ENCODE measurements at places on chromosomes 5 and 9.

DNA sequence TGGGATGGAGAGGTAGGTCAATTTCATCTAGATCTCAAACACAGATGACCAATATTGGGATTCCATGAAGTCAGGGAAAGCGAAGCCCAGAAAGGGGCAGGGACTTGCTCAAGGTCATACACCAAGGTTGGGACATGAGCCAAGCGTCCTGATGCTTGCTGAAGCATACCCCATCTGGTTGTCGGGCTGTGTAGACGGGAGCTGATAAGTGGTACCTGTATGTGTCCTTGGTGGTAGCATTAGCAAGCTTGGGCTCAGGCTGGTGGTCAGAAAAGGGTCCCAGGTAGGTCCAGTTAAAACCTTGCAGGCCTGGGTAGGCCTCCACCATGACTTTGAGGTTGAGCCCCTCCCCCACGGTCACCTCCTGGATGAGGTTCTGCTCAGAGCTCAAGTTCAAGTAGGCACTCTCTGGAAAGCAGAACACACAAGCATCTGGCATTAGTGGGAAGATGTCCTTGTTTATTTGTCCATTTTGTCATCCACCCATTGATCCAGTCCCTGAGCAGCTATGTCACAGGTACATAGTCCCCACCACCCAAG is 13.2 kb downstream of the CSF1R start:
- no peak for DNase-seq

DNA sequence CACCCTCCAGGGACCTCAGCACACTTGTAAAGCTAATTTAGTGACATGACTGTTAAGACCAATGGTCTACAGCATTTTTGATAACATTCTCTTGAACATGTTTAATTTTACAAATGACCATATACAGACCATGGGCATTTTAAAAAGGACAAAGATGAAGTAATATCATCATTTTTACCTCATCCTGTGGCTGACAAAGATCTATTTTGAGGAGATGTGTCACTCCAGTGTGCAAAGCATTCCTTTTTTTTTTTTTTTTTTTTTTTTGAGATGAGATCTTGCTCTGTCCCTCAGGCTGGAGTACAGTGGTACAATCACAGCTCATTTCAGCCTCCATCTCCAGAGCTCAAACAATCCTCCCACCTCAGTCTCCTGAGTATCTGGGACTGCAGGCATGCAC is 118.2 kb upstream of the TBC1D2 start:
- no peak for DNase-seq

DNA sequence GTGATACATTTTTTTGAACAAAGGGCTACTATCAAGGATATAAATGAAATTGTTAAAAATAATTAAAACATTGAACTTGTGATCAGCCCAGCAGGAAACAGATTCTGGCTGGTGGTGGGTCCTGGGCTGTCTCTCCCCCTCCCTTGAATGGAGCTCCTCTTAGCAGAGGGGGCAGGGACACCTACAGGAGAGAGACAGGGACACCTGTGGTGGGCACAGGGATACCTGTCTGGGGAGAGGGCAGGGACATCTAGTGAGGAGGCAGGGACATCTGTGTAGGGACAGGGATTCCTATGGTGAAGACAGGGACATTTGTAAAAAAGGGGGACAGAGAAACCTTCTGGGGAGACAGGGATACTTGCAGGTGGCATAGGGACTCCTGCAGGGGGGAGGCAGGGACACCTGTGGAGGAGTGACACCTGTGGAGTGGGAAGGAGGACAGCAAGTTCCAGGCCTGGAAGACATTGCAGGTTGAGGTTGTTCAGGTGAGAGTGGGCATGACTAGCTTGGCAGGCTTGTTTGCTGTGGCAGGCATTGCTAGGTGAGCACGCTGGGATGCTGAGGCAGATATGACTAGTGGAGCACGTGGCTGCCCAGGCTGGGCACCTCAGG is 264.2 kb downstream of the IRX2 start:
- no peak for DNase-seq

DNA sequence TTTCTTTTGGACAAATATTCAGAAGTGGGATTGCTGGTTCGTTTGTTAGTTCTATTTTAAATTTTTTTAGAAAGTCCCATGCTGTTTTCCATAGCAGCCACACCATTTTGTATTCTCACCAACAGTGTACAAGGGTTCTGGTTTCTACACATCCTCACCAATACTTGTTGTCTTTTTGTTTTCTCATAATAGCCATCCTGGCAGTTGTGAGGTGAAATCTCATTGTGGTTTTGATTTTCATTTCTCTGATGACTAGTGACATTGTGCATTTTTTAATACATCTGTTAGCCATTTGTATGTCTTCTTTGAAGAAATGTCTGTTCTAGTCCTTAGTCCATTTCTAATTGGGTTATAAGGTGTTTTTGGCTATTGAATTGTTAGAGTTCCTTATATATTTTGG is 214.3 kb downstream of the ARRDC3 start:
- DNase-seq = no peak

- no peak for DNase-seq
These were observed 12.8 kb downstream of the FAM81B start for GRCh38 chr5:95403996-95404395.

- DNase-seq = no peak
These were observed 26.8 kb downstream of the WWC1 start for GRCh38 chr5:168318240-168318639.

- no peak for DNase-seq
These were observed 56.7 kb downstream of the FAM114A2 start for GRCh38 chr5:153981905-153982605.

GRCh38 chr5:144284931-144285502 is 114.3 kb downstream of the KCTD16 start:
- DNase-seq = no peak

- no peak for DNase-seq
These were observed 176.0 kb upstream of the ZNF608 start for GRCh38 chr5:124922255-124922975.

- DNase-seq = no peak
These were observed 73.5 kb upstream of the ALDH1A1 start for GRCh38 chr9:73026375-73026774.

DNA sequence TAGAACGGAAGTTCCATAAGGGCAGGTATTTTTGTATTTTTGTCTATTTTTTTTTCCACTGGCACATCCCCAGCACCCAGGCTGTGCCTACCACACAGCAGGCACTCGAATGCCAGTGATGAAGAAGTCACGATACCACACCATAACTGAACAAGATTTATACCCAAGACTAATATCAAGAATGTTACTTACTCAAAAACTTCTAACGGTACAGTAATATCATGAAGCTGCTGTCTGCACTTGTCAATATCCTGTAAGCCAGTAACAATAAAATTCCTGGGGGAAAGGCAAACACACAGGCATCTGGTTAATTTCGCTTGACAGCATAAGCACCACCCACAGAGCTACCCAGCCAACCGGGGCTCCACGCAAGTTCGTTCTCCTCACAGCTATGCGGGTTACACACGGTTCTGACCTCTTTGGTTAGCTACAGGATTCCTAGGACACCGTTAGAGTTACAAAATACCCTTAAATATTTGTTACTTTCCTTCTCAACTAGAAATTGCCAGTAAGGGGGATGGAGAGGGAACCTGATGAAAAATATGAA is 1.3 kb downstream of the MED10 start:
- DNase-seq = peak; percentile 20

DNA sequence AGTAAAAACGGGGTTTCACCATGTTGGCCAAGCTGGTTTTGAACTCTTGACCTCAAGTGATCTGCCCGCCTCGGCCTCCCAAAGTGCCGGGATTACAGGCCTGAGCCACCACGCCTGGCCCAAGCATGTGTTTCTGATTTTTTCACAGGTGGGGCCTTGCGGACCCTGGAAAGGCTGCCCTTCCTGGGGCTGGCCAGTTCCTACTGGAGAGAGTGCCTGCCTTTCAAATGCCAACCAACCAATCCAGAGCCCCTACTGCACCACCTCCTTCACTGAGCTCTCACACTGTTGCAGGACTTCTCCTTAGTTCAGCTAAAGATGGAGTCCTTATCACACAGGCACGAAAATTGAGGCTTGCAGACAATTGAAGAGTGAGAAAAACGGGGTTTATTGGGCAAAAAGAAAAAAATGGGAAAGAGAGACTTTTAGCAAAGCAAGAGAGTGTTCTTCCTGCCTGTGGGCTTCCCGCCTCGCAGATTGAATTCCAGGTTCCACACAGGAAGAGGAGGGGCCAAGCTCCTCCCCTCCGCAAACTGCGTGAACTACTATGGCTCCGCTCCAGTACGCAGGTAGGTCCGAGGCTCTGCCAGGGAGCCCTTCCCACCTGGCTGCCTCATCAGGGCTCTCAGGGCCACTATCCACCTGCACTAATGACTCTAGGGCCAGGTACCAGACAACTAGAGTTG is 8.3 kb upstream of the CMBL start:
- no peak for DNase-seq

DNA sequence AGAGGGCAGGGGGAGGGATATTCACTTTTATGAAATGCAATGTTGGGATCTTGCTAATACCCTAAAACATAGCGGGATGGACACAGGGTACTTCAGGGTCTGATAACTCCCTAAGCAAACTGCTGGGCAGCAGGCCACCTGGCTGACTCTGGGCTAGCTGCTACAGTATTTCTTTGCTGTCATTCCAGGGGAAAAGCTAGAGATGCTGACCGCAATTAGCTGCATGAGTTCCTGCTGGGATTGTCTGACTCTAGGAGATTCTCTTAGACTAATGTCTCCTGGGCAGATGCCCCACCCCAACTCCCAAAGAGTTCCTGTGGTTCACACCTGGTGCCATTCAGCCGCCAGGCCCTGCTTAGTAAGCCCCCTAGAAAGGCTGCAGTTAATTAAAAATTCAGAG is 69.9 kb downstream of the PSAT1 start:
- DNase-seq = no peak

Measured in eye (tissue), 1 donor.